Stimulated activated CD8-positive, alpha-beta memory T cell treated with anti-CD3 and anti-CD28 coated beads, Interleukin-7, amount 100 ng/mL, for 24 hours (primary cell): ENCODE measurements at places on chromosomes 6 and 20.

- DNase-seq: no peak
Measured at GRCh38 chr6:2973676-2974075, 2.3 kb upstream of the SERPINB6 start.

- DNase-seq: no peak
Measured at GRCh38 chr6:138234363-138234762, 16.1 kb upstream of the PBOV1 start.

- DNase-seq: no peak
Measured at GRCh38 chr20:18728870-18729224, 84.7 kb upstream of the SCP2D1 start.

GRCh38 chr6:154404791-154405400, 48.3 kb upstream of the IPCEF1 start:
- no peak for DNase-seq

DNA sequence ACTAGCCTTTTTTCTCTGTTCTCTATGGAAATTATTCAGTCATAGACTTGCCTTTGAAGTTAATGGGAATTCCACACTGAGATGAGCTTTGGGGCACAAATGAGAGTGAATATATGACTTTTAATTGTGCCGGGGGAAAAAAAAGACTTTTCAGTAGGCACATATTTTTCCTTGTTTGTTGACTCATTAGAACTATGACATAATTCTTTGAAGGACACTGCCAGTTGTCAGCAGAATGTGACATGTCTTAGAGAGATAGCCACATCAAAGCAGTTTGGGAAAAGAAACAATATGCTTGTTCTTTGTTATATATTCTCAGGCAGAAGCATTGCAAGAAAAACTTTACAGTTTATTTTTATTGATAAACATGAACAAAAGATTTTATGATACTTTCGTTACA, 138.3 kb downstream of the COL9A1 start:
- DNase-seq: no peak

DNA sequence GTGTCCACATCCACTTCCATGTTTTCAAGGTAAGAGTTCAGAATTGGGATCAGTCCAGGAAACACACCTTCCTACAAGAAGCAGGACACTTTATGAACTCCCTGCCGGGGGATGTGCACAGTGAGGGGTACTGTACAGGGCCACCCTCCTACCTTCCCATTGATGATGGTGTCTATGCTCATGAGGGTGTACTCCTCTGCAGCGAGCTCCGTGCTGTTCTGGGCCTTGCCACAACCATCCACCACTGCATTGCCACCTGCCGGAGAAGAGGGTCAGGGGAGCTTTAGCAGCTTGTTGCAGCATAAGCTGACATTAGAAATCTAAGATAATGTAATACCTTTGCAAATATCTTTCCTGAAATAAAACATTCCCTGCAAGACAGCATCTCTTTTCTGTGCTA, 44.8 kb downstream of the GCLC start:
- DNase-seq: no peak

- no peak for DNase-seq
Measured at GRCh38 chr6:89787660-89788328, 31.8 kb downstream of the MDN1 start.

DNA sequence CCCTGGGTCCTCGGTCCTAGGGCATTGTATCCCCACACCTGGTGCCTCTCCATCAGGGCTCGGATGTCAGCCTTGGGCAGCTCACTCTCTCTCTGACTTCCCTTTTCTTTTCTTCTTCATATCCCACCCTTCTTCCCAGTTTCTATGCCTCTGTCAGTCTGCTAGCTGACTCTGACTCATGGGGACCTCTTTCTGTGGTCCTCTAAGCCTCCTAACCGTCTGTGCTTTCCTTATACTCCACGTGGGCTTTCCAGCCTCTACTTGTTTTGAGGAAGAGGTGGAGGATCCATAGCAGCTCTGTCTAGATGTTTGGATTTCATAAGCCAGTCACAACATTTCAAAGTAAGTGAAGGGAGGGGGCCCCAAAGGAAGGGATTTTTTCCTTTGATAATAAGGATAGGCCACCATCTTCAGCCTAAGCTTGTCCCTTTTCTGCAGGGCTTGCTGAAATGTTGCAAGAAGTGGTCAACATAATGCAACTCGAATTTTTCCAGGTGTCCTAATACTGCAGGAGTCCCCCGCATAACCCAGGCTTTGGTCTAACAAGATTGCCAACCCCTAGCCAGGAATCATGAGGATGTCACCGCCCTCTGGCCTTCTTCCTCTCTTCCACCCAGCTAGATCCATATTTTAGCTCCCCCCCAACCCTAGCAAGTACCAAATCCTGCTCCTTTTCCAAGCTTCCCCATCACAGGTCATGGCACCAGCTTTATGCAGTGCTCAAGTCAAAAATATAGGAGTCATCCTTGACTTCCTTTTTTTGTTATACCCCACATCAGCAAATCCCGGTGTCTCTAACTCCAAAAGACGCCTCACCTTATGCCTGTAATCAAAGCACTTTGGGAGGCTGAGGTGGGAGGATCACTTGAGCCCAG, 8.7 kb upstream of the PLTP start:
- no peak for DNase-seq

DNA sequence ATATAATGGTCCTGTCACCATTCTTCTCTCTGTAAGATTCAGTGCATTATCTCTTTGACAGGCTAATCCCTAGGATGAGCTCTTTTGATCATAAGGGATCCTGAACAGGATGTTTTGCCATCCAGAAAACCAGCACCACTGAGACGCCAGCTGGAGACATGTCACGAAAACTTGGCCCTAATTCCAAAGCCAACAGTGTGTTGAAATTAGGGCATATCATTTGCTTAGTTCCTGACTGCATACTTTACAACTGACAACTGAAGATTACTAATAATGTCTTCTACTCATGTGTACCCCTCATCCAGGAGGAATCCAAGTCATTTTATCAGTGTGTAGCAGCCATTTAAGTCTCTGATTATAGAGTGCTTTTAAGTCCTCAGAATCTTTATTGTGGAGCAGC, 243.6 kb downstream of the KCNQ5 start:
- no peak for DNase-seq

DNA sequence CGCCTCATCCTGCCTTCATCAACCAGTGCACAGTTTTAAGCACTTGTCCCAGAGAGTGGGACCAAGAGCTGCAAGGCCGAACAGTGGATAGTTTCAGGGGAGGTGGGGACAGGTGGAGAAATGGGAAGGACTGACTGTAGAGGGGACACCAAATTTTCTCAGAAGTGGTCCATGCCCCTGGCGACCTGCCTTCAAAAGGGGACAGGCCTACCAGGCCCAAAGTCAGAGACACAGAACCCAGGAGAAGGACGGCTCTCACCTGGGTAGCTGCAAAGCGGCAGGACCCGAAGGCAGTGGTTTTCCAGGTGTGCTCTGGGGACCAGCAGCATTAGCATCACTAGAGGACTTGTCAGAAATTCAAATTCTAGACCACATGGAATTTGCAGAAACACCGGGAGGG, 5.8 kb downstream of the TFEB start:
- DNase-seq: no peak

GRCh38 chr6:119147101-119148053, 68.9 kb upstream of the FAM184A start:
- DNase-seq: peak; percentile 10

- DNase-seq: no peak
Measured at GRCh38 chr20:35101620-35102019, 9.0 kb upstream of the TRPC4AP start.

- no peak for DNase-seq
Measured at GRCh38 chr20:63706852-63707557, 771 bp downstream of the ARFRP1 start.

GRCh38 chr6:24721461-24722215, 2.7 kb upstream of the C6orf62 start:
- no peak for DNase-seq

DNA sequence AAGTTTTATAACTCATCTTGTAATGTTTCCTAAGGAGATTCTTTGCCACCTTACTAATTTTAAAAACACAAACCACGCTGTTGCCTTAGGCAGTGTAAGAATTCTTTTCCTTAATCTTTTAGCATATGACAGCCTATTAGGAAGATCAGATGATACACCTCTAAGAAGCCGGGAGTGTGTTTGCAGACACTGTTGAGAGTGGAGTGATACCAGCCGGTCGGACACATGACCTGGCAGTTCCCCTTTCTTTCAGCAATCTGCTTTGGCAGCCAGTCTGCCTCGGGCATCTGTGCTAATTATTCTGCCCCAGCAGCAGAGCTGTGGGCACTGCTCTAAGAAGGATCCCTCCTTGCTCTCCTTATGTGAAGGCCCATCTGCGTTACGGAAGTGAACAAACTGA, 50.9 kb downstream of the PLCB4 start:
- DNase-seq: no peak

DNA sequence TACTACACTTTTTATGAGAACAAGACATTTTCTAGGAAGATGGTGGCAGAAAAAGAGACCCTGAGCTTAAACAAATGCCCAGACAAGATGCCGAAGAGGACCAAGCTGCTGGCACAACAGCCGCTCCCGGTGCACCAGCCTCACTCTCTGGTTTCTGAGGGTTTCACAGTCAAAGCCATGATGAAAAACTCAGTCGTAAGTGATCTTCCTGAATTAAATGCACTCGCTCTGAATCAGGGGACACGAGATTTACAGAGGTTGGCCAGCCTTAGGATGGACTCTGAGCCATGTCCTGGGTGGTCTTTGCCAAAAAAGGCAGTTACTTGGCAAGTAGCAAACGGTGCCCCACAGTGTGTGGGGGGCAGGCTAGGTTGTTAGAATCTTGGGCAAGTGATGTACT, 423 bp downstream of the PACRG start:
- DNase-seq: no peak

GRCh38 chr20:58706975-58707681, 14.5 kb downstream of the NPEPL1 start:
- no peak for DNase-seq

DNA sequence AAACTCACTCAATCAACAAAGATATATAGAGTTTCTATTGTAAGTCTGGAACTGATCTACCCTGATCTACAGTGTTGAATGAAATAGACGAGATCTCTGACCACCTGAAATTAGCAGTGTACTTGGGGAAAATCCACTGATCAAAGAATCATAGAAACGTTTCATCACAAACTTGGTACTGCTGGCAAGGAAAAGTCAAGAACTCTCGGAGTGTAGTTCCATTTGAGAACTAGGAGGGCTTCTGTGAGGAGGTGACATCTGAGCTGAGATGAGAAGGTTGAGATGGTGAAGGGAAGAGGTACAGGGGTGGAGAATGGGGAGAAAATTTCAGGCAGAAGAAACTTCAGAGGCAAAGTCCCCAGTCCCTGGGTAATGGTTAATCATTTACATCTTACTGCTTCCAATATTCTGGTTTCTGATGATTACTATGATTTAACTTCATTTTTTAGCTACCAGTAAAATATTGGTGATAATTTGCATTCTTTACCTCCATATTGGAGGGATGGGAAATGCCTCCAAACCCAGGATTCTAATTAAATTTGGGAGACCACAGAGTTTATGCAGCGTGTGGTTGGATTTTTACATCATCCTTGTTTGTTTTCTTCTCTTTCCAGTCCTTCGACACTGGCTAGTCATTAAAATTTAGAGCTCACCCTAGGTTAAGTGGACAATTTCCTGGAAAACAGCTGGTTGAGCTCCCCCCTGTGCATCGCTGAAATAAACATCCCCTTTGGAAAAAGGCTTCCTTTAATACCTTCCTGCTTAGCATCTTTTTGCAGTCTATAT, 191.9 kb downstream of the BCAS1 start:
- no peak for DNase-seq

DNA sequence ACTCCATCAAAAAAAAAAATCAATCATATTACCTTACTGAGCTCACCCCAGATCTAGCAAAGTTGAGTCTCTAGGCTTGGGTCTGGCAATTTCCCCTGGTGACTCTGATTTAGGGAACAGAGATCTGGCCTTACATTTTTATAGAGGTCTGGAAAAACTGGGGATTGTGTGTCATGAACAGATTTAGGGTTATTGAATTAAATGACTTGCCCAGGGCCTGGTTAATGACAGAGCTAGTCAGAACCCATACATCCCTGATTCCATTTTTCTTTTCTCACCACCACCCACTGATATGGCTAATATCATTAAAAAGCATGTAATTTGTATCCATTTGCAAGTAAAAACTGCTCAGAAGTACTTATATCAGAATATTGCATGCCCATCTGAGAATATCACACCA, 163.4 kb upstream of the OGFRL1 start:
- no peak for DNase-seq

- no peak for DNase-seq
Measured at GRCh38 chr20:62252342-62252966, 14.1 kb downstream of the OSBPL2 start.

DNA sequence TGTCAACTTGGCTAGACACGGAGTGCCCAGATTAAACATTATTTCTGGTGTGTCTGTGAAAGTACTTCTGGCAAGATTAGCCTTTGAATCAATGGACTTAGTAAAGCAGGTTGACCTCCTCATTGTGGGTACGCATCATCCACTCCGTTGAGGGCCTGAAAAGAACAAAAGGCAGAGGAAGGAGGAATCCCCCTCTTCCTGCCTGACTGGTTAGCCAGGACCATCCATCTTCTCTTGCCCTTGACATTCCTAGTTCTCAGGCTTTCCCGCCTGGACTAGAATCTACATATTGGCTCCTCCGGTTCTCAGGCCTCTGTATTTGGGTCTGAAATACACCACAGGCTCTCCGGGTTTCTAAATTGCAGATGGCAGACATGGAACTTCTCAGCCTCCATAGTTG, 74.0 kb upstream of the POPDC3 start:
- DNase-seq: no peak

DNA sequence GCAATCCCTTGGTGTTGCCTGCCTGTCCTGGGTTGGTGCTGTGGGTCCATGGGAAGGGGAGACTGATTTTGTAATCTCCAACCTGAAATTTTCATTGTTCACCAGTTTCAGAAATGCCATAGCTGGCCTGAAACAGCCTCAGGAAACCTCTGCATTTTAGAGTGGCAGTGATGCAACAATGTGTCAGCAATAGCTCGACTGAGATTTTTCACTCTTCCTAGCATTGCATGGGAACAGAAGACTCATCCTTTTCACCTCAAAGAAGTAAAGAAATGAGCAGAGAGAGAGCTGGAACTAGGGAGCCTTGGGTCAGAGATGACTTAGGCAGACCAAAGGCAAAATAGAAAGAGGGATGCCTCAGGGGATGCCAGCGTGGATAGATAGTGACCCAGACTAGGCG, 23.7 kb upstream of the TMEM14A start:
- DNase-seq: no peak

GRCh38 chr6:154447954-154448353, 62.5 kb downstream of the CNKSR3 start:
- DNase-seq: no peak

DNA sequence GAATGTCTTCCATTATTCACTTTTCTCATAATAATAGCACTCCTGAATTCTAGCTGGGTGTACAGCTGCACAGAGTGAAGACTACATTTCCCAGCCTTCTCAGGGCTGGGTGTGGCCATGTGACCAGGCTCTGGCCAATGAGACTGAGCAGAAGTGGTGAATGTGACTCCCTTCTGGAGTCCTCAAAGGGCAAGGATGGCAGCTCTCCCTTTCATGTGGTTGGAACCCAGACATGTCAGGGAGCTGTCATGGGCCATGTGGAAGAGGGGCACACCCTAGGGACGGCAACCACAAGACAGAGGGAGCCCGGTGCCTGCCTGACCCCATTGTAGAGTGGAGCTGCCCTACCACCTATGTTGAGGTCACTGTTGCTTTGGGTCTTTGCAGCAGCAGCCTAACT, 312.8 kb upstream of the SULF2 start:
- DNase-seq: no peak
